Umbilical cord (tissue), 2 donors: ENCODE measurements at places on chromosomes 7 and 10.

- no peak for DNase-seq
Measured at GRCh38 chr10:108360187-108360586, 1195.7 kb upstream of the SORCS1 start.

- no peak for DNase-seq
Measured at GRCh38 chr7:26514633-26515032, 223.0 kb downstream of the SNX10 start.

DNA sequence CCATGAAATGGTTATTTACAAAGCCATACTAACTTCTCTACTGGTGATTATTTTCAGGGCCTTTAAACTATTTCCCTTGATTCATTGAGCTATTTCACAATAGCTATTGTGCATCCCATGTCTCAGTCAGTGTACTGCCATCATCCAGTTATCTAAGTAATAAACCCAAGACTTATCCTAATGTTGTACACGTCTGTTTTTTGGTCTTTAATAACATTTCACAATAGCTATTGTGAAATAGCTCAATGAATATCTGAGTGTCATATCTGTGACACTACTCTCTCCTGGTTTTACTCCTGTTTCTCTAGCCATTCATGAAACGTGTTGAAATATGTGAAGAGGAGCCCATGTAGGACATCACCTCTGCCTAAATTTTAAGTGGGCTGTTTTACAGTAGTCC is 36.5 kb upstream of the TMEM140 start:
- no peak for DNase-seq

DNA sequence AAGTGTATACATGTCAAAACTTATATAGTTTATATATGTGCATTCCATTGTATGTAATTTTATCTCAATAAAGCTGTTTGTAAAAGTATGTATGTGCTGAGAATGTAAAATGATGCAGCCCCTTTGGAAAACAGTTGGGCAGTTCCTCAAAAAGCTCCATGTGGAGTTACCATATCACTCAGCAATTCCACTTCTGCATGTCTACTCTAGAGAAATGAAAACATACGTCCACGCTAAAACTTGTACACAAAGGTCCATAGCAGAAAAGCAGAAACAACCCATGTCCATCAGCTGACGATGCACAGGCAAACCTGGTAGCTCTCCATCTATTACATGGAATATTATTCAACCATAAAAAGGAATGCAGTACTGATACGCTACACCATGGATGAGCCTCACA is 8.3 kb upstream of the RGS10 start:
- peak; percentile 28 for DNase-seq

GRCh38 chr10:132847416-132847777 is 61.5 kb upstream of the NKX6-2 start:
- no peak for DNase-seq
